NCI-H774 (cell line): ENCODE measurements at places on chromosomes 16 and 17.

GRCh38 chr16:68627951-68628425 is 17.1 kb upstream of the CDH3 start:
- DNase-seq = no peak

DNA sequence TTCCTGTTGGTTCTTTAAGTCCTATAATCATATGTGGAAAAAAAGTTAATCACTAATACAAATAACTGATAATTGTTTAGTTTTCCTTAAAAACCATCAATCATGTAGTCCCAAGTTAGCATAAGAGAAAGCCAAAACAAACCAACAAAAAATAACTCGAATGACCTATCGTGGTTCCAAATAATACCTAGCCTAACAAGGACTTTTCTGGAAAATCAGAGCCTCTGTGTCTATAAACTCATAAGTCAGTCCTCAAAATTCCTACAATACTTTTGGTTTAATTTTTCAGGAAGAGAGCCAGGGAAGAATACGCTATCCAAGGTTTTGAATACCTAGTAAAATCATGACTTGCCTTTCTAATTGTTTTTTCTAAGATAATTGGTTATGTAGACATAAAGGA is 975.3 kb upstream of the SOX9 start:
- DNase-seq = no peak

DNA sequence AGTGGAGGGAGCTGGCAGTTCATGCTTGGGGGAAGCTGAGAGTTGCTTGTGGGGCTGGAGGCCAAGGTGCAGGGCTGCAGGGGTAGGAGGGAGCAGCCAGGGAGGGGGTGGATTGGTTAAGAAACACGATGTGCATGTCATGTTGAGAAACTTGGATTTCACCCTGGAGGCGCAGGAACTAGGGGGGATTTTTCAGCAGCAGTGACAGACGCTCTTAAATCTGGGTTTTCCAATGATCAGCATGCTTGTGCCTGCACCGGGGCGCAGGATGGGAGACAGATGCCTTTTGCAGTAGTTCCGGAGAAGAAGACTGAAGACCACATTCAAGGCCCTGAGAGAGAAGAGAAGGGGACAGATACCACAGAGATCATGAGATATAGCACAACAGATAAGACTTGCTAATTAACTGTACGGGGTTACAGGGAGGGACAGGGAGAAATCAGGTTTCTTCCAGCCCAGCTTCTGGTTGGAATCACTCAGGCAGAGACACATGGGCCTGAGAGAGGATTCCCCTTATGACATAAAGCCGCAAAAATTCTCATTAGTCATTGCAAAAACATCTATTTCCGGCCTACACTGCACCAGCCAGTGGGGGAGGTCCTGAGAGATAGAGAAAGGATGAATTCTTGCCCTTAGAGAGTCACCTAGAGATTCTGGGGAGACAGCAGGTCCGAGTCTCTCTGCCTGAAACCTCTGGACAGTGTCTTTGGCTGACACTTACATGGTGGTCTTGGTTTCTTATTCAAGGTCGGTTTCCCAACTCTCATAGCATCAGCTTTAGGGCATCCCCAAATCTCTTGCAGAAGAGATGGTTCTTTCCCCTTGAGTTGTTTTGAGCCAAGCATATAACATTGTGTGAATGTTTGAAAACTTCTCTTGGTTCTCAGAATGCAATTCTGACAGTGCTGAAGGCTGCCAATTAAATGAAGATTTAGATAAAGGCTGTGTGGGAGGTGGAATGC is 27.1 kb downstream of the CDH13 start:
- no peak for DNase-seq

- DNase-seq = no peak
These were observed 209.4 kb upstream of the FOXF1 start for GRCh38 chr16:86300746-86301481.

GRCh38 chr17:64403881-64404460 is 13.3 kb upstream of the PECAM1 start:
- DNase-seq = no peak

GRCh38 chr17:39755554-39756379 is 18.0 kb downstream of the GRB7 start:
- no peak for DNase-seq

DNA sequence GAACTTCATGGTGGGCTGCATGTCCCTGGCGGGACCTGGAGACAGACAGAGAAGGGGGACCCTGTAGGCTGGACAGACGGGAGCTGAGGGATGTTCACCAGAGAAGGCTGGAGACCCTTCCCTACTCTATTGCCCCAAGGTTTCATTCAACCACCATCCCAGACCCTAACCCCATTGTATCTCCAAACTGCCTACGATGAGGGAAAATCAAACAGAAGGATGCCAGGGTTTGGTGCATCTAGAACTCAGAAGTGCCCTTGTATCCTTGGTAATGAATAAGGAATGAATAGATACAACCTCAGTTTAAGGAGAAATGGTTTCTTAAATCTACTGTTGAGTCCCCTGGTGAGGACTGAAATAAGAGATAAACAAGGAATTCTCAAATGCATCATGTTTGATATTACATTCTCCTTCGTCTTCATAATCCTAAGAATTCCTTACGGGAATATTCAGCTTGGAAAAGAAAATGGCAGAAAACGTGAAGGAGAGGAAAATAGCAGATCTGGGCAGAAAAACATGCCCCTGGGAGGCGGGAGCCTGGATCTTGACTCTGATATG is 16.4 kb downstream of the TNS4 start:
- no peak for DNase-seq

DNA sequence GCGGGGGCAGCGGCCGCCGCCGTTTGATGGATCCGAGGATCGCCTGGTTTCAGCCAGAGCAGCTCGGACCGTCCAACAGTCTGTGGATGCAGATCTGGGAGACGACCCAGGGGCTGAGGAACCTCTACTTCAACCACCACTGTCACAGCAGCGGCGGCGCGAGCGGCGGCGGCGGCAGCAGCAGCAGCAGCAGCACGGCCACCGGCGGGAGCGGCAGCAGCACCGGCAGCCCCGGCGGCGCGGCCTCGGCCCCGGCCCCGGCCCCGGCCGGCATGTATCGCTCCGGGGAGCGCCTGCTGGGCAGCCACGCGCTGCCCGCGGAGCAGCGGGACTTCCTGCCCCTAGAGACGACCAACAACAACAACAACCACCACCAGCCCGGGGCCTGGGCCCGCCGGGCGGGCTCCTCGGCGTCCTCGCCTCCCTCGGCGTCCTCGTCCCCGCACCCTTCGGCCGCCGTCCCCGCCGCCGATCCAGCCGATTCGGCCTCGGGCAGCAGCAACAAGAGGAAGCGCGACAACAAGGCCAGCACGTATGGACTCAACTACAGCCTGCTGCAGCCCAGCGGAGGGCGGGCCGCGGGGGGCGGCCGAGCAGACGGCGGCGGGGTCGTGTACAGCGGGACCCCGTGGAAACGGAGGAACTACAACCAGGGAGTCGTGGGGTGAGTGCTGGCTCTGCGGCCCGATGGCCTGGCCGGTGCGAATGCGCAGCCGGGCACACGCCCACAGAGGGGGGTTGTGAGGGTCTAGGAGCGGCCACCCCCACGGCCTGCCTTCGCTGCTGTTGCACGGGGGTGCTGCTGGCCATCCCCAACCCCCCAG is 702 bp downstream of the TENT4B start:
- no peak for DNase-seq

- no peak for DNase-seq
These were observed 416.4 kb downstream of the CDH11 start for GRCh38 chr16:64705443-64705842.

DNA sequence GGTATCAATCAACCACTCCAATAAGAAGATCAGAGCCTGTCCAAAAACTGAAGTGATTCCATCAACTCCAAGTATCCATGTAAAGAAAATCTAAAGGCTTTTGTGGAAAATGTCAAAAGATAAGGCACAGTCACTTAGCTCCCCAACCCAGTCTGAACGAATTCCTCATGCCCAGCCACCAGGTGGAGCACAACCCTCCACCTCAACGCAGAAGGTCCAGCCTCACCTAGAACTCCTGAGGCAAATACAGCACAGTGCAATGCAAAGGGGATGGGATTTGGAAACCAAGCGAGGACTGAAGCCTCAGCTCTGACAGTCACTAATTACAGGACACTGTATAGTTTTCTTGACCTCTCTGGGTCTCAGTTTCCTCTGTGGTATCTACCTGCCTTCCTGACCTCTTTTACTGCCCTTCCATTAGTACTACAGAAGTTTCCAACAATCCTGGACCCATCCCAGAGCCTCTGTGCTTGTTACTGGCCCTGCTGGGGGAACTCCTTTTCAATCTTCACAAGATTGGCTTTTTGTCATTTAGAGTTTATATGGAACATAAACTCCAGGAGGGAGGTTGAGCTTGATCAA is 2.0 kb downstream of the NCBP3 start:
- DNase-seq = no peak

- no peak for DNase-seq
These were observed 14.4 kb downstream of the ZNF232 start for GRCh38 chr17:5097101-5097834.

DNA sequence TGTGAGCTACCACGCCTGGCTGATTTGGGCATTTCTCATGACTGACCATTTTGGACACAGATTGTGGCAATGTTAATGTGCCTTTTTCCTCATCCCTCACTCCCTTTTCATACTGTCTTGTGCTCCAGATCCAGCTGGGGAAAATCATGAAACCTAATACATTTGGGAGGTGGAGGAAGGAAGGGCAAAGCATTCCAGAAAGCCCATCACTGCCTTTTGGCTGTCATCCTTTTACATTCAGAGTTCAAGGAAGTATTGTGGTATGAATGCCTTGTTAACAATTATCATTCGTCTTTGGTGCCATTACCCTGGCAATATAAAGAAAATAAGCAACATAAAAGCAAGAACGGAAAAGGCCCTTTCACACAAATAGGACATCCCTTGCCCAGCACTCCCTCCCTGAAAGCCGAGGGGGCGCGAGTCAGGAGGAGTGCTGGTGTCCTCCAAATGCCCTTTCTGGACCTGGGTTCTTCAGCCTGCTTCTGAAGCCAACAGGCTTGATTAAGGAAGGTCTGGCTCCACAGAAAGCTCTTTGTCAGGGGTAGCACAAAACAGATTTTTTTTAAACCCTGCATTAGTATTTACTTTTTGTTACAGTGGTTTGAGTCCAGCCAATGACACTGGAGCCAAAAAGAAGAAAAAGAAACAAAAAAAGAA is 20.1 kb downstream of the NMT1 start:
- DNase-seq = no peak

GRCh38 chr16:75248536-75249380 is 2.7 kb downstream of the BCAR1 start:
- DNase-seq = no peak

GRCh38 chr16:88936008-88936555 is 40.9 kb downstream of the CBFA2T3 start:
- no peak for DNase-seq

DNA sequence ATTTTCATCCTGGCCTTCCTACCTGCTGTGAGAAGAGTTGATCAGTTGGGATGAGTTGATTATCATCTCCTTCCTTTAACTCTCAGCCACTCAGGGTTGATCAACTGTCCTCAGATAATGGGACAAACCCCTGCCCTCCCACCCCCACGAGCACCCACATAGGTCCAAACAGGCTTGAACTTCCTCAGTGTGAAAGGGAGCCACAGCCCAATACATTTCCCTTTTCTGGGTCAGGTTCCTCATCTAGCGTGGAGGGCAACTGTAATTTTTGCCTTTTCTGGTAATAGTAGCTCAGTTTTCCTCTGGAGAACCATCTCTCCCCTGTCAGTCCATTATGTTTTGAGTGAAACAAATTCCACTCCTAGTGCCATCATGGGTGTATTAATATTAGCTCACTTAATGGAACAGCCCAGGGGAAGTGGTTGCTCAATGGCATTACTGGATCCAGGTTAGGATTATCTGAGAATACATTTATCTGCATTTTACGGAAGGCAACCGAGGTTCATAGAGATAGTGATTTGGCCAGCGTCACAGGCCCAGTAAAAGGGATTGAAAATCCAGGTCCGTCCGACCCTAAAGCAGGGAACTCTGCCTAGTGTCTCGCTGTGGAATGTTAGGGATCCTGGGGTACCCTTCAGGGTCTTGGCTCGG is 476 bp upstream of the LPCAT2 start:
- no peak for DNase-seq

DNA sequence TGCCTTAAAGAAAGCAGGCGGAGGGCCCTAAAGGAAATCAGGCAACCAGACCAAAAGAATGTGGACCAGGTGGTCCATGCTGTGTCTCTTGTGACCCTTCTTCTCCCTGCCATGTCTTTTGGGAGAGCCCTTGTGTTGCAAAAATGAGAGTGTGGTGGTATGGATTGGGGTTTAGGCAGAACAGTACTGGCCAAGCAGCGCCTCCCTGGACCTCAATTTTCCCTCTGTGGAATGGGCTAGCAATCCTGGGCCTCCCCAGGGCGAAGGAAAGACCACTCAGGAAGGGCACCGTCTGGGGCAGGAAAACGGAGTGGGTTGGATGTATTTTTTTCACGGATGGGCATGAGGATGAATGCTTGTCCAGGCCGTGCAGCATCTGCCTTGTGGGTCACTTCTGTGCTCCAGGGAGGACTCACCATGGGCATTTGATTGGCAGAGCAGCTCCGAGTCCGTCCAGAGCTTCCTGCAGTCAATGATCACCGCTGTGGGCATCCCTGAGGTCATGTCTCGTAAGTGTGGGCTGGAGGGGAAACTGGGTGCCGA is 7.6 kb upstream of the NLRC5 start:
- DNase-seq = no peak
